ENCODE measurements at places on chromosomes 13 and 19.

- DNase-seq = no peak
Measured at GRCh38 chr19:16026756-16027155, 49.5 kb upstream of the TPM4 start.

GRCh38 chr13:84844473-84844872 is 954.7 kb downstream of the SLITRK6 start:
- no peak for DNase-seq

- no peak for DNase-seq
Measured at GRCh38 chr19:50658441-50659317, 9.4 kb downstream of the C19orf81 start.

DNA sequence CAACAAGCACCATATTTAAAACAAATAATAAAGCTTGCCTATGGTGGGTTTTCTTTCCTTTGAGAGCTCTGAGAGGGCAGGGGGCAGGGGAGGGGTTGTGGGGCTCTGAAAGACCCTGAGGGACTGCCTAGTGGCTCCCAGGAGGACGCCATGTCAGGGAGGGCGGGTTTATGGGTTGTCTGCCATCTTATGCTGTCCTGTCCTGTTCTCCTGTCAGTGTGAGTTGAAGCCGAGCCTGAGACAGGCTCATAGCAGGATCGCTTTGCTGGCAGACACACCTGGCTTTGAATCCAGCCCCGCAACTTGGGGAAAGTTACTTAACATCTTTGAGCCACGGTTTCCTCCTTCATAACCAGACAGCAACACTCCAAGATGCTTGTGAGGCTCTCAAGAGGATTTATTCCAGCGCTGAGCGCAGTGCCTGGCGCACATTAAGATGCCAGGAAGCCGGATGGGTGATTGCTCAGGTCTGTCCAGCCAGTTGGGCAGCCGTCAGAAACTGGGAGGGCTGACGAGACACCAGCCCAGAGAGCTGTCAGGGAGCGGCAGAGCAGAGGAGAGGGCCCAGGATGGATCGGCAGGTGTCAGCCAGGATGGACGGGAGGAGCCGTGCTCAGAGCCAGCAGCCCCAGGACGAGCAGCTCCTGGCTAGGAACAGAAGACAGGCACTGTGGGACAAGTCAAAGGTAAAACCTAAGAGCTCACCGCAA is 36.8 kb upstream of the C1QTNF9 start:
- peak; percentile 62 for DNase-seq

GRCh38 chr13:110876609-110877008 is 38.3 kb downstream of the ANKRD10 start:
- DNase-seq = no peak

DNA sequence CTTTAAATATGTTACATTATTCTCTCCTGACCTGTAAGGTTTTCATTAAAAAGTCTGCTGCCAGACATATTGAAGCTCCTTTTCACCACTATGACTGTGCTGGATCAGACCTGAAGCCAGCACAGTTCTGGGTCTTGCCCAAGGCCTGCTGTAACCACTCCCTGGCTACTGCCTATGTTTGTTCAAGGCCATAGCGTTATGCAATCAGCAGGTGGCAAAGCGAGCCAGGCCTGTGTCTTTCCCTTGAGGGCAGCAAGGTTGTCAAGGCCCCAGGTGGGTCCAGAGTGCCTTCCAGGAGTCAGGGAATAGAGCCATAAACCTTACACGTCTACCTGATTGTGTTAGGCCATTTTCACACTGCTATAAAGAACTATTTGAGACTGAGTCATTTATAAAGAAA is 496.8 kb upstream of the PCDH9 start:
- DNase-seq = no peak

DNA sequence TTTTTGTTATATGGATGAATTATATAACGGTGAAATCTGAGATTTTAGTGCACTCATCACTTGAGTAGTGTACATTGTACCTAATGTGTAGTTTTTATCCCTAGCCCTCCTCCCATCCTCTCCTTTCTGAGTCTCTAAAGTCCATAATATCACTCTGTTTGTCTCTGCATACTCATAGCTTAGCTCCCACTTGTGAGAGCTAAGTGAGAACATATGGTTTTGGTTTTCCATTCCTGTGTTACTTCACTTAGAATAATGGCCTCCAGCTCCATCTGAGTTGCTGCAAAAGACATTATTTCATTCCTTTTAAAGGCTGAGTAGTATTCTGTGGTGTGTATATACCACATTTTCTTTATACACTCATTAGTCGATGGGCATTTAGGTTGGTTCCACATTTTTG is 94.0 kb downstream of the SLC10A2 start:
- DNase-seq = no peak

GRCh38 chr13:47039106-47039505 is 142.3 kb upstream of the HTR2A start:
- no peak for DNase-seq

DNA sequence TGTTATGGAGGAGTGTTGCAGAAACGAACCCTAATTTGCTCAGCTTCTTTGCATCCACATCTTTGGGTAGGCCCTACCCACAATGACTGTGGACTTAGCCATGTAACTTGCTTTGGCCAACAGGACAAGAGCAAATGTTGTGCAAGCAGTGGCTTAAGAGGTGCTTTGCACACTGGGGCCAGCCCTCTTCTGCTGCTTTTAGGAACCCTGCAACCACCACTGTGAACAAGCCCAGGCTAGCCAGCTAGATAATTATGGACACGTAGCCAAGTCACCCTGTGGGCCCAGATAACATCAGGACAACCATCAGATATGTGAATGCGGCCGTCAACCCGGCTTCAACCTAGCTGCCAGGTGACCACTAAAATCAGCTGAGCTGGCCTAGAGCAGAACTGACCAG is 17.1 kb downstream of the C19orf47 start:
- no peak for DNase-seq

DNA sequence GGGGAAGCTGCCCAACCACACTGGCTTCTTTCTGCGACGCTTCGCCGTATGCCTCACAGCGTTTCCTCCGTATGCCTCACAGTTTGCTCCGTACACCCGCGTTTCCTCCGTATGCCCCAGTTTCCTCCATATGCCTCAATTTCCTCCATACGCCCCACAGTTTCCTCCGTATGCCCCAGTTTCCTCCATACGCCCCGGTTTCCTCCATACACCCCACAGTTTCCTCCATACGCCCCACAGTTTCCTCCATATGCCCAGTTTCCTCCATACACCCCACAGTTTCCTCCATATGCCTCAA is 22.6 kb downstream of the GAS6 start:
- DNase-seq = no peak

GRCh38 chr13:25097426-25097825 is 1.5 kb downstream of the PABPC3 start:
- DNase-seq = no peak

DNA sequence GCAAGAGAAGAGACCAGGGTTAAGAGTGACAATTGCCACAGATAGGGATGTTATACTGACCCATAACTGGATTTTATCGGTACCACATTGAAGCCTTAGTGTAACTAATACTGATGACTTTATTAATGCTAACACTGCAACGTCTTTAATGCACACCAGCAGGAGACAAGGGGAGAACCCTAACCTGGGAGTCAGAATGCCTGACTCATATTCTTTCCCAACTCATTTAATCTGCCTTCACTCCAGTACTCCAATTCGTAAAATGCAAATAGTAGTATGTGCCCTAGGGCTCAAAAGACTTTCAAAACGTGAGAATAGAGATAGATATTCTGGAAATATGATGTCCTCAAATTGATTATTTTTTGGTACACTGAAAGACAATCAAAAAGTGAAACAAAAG is 62.4 kb downstream of the GPC6 start:
- DNase-seq = no peak

DNA sequence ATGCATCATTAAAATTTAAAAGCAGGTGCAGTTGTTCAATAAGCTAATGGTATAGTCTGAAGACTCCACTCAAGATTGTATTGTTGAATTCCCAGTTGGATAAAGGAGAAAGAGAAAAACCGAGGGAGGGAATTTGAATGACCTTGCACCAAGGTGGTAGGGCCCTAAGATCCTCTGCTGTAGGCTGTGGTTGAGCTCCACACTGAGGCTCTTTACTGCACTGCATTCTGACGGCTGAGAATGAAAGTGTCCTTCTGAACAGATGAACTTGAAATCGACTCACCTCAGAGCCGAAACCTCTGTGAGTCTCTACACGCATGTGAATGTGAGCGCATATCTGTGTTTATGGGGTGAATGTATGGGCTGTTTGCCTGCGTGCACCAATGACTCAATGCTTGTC is 388.9 kb upstream of the DACH1 start:
- DNase-seq = no peak

GRCh38 chr19:51664997-51665396 is 18.4 kb upstream of the SIGLEC14 start:
- DNase-seq = no peak

- DNase-seq = no peak
Measured at GRCh38 chr13:40617801-40618356, 48.6 kb downstream of the FOXO1 start.

GRCh38 chr19:43337737-43338136 is 15.7 kb upstream of the CD177 start:
- DNase-seq = no peak

GRCh38 chr19:38360839-38361631 is 13.3 kb upstream of the PSMD8 start:
- no peak for DNase-seq

- no peak for DNase-seq
Measured at GRCh38 chr19:49851456-49852259, 699 bp downstream of the PTOV1 start.

GRCh38 chr19:12695096-12695495 is 1.3 kb downstream of the FBXW9 start:
- no peak for DNase-seq

DNA sequence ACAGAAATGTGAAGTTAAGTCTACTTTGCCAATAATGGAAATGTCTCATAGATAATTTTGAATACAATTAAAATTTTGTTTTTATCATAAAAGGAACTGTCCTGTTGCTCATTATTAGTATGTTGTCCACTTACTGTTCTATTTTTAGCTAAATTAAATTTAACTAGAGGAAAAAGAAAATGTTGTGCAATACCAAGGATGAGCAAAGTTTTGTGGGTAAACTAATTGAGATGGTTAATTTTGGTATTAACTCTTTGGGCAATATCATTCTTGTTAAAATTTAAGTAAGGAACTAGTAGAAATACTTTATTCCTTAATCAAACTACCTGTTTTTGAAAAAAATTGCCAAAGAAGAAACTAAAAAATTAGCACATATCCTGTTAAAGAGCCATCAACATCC is 43.5 kb downstream of the SOX1 start:
- no peak for DNase-seq

DNA sequence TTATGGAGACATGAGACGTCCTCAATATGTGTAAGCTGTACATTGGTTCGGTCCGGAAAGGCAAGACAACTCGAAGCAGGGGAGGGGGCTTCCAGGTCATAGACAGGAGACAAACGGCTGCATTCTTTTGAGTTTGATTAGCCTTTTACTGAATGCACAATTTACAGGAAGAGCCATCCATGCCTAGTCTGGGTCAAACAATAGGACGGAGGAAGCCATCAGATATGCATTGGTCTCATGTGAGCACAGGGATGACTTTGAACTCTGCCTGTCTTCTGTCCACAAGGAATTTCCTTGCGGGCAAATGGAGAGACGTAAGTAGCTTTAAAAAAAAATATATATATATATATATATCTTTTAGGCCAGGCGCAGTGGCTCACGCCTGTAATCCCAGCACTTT is 1.9 kb upstream of the CCNP start:
- DNase-seq = no peak

DNA sequence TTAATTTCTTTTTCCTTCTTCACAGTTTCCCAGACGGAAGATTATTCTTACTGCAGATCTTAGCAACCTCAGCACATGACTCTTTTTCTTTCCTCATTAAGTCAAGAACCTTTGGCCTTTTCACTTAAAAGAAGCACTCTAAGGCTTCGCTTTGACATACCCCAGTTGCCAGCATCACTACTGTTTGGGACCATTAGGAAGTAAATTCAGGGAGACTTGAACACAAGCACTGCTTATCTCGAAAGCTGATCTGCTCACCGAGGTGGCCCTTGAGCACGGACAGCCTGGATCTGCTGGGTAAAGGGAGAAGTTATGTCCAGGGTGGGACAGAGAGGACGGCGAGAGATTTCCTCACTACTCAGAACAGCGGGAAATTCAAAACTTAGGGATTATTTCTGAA is 151.4 kb upstream of the RNF113B start:
- no peak for DNase-seq

GRCh38 chr13:107461751-107462150 is 753.6 kb downstream of the LIG4 start:
- no peak for DNase-seq

DNA sequence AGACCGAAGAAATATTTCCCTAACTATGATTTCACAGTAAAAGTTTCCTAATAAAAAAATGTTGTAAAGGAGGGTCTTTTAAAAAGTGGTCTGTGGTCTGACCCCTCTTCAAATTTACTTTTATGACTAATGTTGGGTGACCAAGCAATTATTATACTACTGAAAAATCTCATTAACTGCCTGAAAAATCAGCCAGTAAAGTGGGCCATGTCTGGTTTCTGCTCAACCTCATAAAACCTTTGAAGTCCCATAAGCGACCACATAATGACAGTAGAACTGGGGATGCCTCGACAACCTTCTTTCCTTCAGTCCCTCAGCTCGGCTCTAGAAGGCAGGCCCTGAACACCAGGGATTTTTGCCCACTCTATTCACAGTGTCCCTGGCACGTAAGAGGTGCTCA is 434.3 kb downstream of the EFNB2 start:
- no peak for DNase-seq

- no peak for DNase-seq
Measured at GRCh38 chr13:43077461-43077860, 54.1 kb downstream of the DNAJC15 start.

DNA sequence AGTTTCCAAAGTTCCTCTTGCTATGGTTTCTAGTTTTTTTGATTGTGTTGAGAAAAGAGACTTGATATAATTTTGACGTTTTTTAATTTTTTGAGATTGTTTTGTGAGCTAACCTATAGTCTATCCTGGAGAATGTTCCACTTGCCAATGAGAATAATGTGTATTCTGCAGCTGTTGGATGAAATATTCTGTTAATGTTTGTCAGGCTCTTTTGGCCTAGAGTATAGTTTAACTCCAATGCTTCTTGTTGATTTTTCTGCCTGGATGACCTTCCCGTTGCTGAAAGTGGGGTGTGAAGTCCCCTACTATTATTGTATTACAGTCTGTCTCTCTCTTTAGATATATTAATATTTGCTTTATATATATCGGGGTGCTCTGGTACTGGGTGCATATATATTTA is 40.0 kb downstream of the RASA3 start:
- no peak for DNase-seq

DNA sequence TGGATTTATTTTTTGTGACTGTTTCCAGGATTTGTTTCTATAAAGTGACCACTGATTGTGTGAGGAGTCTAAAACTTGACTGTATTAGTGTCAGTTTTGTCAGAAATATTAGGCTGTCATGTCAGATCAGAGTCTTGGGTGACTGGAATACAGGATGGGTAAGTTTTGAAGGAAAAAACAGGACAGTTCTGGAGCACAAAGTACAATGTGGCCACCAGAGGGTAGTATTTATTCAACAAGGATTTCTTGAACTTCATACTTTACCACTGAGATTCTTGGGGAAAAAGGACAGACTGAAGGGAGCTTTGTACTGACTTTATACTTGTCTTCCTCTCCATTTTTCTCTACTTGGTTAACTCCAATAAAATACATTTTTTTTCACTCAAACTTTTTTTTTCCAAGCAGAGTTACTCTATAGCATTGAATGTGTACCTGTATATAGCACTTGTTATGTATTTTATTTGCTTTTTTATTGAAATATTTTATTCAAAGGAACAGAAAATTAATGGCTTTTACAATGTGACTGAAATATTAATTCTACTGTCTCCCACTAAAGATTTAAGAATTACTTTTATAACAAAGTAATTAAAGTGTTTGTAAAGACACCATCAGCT is 51.1 kb downstream of the LMO7 start:
- DNase-seq = no peak

All from right atrium auricular region (tissue), 2 donors.